Trophoblast cell (in vitro differentiated cells and primary cell): ENCODE measurements at places on chromosomes 7 and 10.

GRCh38 chr7:157246052-157246451 is 90.8 kb upstream of the DNAJB6 start:
- no peak for DNase-seq

DNA sequence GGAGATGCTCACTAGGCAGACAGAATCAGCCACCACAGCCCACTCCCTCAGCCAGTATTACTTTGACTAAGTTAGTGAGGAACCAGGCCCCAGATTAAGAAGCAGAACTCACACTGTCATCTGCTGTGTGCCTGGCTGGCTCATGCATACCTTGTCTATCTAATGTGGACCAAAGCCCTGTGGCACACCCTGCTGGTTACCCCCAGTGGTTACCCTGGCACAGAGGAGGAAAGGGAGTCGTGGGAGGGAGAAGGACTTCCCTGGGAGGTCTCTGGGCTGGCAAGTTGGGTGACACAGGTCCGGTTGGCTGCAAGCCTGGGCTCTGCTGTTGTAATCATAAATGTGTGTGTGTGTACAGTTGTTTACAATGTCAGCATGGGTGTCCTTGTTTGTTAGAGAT is 7.5 kb upstream of the SH2D4B start:
- DNase-seq: no peak

DNA sequence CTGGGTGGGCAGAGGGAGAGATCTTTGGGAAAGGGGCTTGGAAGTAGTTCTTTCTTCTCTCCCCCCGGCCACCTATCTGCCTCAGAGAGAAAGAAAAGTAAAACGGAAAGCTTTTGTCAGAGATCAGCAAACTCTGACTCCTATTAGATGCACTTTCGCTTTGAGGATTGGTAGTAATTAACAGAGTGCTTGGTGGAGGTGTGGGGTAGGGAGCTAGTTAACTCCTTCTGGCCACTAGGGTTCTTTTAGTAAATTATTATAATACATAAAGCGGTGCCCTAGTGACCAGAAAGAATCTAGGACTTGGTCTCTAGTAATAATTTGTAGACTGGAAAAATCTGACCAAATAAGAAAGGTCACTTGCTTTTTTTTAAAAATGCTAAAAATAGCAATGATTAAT is 54.6 kb downstream of the CPVL start:
- no peak for DNase-seq

DNA sequence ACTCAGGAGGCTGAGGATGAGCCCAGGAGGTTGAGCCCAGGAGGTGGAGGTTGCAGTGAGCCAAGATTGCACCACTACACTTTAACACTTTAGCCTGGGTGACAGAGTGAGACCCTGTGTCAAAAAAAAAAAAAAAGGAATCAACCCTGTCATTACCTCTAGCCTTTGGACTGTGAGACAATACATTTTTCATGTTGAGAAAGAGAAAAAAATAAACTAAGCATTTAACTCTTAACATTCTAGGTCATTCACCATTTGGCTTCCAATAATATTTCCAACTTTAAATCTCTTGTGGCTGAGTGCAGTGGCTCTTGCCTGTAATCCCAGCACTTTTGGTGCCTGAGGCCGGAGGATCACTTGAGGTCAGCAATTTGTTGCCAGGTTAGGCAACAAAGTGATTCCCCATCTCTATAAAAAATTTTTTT is 41.9 kb upstream of the TPST1 start:
- no peak for DNase-seq

- DNase-seq: no peak
These were observed 444.5 kb upstream of the FOXK1 start for GRCh38 chr7:4237296-4238235.

DNA sequence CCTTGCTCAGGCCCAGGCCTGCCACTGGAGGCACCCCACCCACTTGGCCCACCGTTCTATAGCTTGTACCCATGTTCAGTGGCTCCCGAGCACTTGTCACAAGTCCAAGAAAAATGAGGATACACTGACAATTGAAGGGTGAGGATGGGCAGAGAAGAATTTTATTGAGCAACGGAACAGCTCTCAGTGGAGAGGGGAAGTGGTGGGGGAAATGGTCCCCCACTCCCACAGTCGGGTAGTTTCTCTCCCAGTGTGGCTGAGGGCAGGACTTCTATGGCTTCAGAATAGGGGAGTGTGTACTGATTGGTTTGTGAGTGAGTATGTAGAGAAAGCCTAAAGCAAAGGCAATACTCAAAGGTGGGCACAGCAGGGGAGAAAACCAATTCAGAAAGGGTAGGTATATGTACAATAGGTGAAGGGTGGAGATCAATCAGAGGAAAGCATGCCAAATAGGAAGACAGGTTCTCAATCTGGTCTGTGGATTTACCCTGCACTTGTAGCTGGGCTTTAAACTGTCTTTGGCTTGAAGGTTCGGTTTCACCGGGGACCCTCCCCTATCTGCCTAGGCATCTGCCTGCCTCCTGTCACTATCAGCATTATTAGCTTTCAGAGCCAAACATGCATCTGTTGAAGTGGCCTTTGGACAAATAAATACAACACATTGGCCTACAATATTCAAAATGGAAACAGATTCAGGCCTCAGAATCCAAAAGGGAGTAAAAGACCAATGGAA is 8.9 kb upstream of the TSPAN13 start:
- no peak for DNase-seq

GRCh38 chr7:143953421-143953820 is 1.2 kb upstream of the OR2F1 start:
- DNase-seq: no peak

DNA sequence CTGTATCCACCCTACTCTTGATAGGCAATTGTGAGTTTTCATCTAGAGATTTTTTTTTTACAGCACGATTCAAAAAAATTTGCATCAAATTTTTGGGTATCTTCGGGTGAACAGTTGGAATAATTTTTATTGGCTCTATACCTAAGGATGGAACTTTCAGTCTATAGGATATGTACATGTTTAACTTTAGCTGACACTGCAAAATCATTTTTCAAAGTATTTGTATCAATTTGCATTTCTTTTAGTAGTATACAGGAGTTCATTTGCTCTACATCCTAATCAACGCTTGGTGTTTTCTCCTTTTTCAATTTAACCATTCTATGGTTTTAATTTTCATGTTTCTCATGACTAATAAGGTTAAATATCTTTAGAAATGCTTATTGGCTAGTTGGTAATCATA is 11.7 kb downstream of the MGAM2 start:
- no peak for DNase-seq

DNA sequence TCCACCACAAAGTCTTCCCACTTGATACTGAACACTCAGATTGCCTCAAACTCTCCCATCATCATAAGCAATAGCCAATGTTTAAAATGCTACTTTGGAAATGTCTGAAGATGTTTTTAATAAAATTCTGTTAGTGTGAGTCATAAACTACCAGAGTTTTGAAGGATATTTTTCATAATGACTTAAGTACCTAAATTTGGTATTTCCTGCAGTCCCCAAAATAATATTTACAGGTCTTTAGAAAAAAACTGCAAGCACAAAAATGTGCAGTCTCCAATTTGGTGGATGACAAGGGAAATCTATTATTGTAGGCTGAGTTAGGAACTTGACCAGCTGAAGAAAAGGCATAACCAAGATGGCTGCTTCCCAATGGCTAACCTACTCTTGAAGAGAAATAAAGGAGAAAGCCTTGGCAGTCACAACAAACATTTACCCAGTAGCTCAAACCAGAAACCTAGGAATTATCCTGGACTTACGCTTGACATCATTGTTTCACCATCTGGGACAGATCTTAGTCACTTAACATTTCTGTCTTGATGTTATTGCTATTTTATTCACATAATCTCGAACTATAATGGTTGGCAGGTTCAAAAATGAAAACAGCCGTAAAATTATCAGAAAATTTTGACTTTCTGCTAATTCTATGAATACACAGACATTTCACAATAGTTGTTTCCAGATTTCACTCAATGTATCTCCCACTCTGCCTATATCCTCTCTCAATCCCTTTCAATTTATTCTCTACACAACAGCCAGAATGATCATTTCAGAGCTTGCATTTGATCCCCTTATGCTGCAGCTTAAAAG is 111.2 kb upstream of the STEAP1B start:
- DNase-seq: no peak

GRCh38 chr10:110228066-110228465 is 20.7 kb downstream of the MXI1 start:
- DNase-seq: no peak

- DNase-seq: peak; percentile 22
These were observed 104.1 kb downstream of the ZNF467 start for GRCh38 chr7:149669121-149669818.

DNA sequence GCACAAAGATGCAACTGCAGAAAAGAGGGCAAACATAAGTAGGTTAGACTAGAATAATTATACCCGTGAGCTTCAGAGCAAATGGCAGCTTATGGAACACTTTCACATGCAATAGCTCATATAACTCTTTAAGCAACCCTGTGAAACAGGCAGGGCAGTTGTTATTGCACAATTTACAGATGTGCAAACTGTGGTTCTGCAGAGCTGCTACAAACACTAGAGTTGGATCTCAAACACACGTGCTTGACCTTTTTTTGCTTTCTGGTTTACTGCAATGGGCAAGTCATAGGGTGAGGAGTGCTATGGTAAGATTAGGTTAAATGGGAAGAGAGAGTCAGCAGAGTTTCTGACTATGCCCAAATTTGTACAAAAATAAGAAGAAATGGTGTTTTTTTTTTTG is 610.8 kb downstream of the GATA3 start:
- no peak for DNase-seq

GRCh38 chr10:3057946-3058345 is 9.4 kb upstream of the PFKP start:
- no peak for DNase-seq

GRCh38 chr7:81845744-81846241 is 75.9 kb upstream of the HGF start:
- no peak for DNase-seq

DNA sequence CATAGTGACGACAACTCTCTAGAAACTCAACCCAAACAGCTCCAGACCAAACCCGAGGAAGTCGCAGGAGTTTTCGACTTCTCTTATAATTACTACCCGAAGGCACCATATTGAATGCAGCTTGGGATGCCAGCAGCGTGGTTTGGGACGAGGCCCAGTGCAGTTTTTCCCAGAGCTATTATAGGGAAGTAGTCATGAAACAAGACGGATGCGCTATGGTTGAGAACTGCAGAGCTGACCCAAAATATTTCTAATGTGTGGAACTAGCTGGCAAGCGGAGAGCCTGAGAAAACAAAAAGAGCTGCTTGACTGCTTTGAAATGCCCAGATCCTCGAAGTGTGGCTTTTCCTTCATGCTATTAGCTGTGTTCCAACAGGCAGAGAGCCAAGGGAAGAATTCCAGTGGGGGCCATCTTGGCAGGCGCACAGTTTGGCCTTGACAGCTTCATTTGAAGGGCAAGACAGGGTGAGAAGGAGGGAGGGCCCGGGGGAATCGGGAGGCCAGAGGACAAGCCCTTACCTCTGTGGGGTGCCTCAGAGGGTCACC is 122.7 kb downstream of the CUL2 start:
- no peak for DNase-seq

DNA sequence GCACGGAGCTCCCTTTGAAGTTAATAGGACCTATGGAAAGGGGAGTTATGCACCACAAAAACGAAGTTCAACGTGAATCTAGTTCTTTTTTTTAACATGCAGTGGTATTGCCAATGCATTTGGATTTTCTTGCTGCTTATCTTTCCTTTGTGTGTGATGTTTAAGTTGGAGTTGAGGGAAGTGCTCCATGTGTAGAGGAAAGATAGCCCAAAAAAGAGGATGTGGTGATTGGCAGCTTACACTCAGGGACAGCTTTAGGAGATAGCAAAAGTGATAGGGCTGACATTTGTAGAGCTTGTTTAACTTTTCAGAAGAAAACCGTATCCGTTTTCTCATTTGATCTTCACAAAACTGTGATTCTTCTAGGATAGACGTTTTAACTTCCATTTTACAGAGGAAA is 101.3 kb downstream of the MDFIC start:
- no peak for DNase-seq

GRCh38 chr7:128115821-128116723 is 84.8 kb upstream of the LRRC4 start:
- peak; percentile 96 for DNase-seq

GRCh38 chr7:69683002-69683401 is 84.7 kb downstream of the AUTS2 start:
- no peak for DNase-seq

GRCh38 chr10:18134921-18135320 is 5.3 kb upstream of the CACNB2 start:
- DNase-seq: no peak

DNA sequence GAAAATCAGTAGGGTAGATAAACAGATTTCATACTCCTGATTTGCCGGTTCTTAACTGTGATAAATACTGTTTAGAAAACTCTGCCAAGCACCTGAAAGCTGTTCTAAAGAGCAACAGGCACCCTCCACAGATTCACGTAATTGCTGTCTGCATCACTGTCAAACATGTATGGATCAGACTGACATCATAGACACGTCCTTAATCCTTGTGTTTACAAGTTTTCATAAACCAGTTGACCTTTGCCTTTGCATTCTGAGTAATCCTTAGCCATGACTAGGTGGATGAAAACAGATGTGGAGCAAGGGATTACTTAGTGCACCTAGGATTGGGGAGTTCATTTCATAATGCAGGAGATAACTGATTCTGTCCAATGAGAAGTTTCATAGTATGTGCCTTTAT is 41.6 kb downstream of the SLC39A12 start:
- no peak for DNase-seq

- peak; percentile 27 for DNase-seq
These were observed 56.1 kb upstream of the SH2B2 start for GRCh38 chr7:102230593-102230992.

- DNase-seq: peak; percentile 72
These were observed 33.3 kb upstream of the XPNPEP1 start for GRCh38 chr10:109956454-109957091.

- DNase-seq: no peak
These were observed 111.0 kb downstream of the ABLIM1 start for GRCh38 chr10:114547056-114547455.

GRCh38 chr7:30285536-30286284 is 1.3 kb downstream of the ZNRF2 start:
- DNase-seq: peak; percentile 32

DNA sequence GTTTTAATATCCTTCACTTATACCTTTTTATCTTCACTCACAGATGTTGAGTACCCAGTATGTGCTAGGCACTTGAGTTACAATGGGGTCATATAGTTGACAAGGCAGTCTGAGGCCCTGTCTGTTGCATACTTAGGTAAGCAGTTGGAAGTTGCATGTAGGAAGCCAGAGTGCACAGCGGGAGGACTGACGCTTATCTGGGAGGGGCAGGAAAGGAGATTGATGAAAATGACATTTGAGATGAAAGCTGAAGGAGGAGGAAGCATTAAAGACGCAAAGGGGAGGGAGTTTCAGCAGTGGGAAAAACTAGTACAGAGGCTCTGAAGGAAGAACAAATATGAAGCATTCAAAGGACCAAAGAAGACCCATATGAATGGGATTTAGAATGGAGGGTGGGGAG is 266.2 kb downstream of the HTR7 start:
- no peak for DNase-seq

DNA sequence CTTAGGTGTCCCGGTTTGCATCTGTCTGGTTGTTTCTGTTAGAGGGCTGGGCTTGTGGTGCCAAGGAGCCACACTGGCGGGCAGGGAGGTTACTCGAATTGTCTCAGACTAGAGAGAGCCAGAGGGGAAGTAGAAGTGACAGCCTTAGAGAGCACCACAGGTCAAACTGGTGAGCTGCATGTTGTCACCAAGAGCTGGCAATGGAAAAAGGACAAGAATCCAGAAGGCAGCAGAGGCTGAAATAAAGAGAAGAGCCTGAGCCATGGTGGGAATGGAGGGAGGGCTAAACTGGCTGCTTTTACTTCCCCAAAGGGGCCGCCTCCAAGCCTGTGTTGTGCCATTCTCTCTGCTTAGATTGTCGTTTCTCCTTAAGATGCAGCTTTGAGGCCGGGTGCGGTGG is 31.1 kb upstream of the RHBDD2 start:
- no peak for DNase-seq

GRCh38 chr7:47186316-47186715 is 395.6 kb downstream of the TNS3 start:
- no peak for DNase-seq
